ENCODE measurements at places on chromosomes 7 and 10. TPM values are rescaled to one million over a fixed set of nuclear protein-coding genes. Genes with fewer than 3 reads are reported as not detected.

NUDT13 gene
- total RNA-seq, result 2.1 TPM

CCNJ gene
- total RNA-seq, result 9.1 TPM

INA gene
- total RNA-seq, result 1.0 TPM

ATOH7 gene
- total RNA-seq, result 0.82 TPM

FAM25G gene
- total RNA-seq, result not detected

HOXA1 gene
- not detected for total RNA-seq

SFRP4 gene
- 49.5 TPM for total RNA-seq

PNLIPRP1 gene
- 0.31 TPM for total RNA-seq

Measured in tongue (tissue), 3 donors.